Stimulated activated CD4-positive, alpha-beta T cell treated with anti-CD3 and anti-CD28 coated beads, TNF-alpha, amount 100 ng/mL, for 4 hours (primary cell): ENCODE measurements at places on chromosomes 7 and 10.

- DNase-seq, result no peak
These were observed 904.6 kb upstream of the LRRN3 start for GRCh38 chr7:110186334-110186733.

DNA sequence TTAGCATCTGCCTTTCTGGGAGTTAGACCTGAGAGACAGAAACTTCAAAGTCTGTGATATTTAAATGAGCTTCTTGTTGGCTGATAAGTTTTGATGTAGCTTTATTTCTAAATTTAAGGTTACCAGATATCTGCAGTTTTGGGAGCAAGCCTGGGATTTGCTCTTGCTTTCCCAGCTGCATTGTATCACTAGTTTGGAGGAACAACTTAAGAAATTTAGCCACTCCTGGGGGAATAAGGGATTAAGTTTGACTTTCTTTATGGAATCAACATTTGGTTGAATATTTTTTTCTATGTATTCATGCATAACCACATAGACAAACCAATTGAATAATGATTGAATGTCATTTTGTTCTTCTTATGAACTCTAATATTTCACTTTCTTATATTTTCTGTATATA lies 178.6 kb downstream of the POLR1F start:
- no peak for DNase-seq

GRCh38 chr7:46786221-46786954 lies 795.5 kb downstream of the TNS3 start:
- no peak for DNase-seq

- no peak for DNase-seq
These were observed 46.5 kb downstream of the TFEC start for GRCh38 chr7:115984105-115984504.

DNA sequence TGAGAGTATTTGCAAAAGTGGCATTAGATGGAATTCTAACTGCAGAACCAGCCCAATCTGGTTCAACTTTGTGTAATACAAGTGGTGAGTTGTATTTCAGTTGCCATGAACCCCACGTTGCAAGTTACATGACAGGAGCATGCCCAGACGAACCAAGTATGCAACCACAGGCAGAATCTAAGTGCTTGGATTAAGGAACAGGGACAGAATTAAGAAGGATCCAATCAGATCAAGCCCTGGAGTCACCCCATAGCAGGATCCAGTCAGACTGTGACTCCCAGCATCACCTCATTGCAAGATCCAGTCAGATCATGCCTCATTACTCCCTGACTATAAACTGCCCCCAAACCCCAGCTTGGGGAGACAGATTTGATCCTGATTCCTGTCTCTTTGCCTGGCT lies 388.7 kb upstream of the NRP1 start:
- DNase-seq, result no peak

DNA sequence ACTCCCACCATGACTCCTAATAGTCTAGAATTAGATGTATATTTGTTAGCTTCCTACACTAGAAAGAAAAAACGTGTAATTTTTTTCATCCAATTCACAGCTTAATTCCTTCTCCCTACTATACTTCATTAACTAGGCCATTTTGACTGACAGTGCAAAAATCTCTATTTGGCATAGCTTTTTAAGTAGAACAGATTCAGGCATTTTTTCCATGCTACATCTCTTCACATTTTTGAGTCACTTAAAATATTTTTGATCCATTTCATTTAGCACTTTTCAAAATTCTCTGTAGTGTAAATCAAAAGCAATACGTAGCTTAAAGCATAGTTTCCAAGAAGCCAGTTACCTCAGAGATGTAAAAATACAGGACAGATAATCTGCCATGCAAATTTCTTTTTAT lies 391.1 kb upstream of the NPVF start:
- no peak for DNase-seq

- DNase-seq, result no peak
These were observed 57.0 kb downstream of the PRKAG2 start for GRCh38 chr7:151819866-151820265.

- DNase-seq, result peak; percentile 37
These were observed 570 bp upstream of the PRTFDC1 start for GRCh38 chr10:24952707-24953645.

DNA sequence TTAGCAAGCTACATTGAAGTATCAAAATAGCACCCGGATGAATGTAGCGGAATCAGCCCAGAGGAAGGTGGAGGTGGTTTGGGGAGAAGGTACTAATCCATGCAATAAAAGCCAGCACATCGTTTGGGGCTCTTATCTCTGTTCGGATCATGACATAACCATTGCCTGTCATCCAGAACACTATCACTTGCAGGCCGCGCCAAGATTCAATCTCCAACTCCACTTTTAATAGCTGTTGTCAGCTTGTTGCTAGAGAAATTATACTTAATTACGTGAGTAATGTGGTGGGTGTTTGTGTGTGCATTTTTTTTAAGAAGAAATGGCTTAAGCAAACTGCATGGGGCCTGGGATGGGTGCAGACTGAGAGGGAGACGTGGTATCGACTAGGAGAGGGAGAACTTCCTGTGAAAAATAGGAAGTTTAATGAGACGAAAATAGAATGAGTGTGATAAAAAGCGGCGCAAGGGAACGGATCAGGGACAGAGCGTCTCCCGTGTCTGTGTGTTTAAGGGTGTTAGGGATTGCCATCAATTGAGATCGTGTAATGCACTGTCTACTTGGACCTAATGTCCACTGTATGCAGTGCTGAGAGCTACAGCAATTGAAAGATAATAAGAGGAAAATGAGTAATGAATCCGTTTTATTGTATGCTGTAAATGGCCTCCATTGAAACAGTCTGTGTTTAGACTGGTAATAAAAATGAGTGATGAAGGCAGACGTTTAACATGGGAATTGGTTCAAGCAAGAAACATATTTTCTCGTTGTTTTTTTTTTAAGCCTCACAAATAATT lies 27.6 kb upstream of the SFMBT2 start:
- no peak for DNase-seq

GRCh38 chr7:16734148-16734726 lies 19.3 kb upstream of the TSPAN13 start:
- DNase-seq, result no peak

DNA sequence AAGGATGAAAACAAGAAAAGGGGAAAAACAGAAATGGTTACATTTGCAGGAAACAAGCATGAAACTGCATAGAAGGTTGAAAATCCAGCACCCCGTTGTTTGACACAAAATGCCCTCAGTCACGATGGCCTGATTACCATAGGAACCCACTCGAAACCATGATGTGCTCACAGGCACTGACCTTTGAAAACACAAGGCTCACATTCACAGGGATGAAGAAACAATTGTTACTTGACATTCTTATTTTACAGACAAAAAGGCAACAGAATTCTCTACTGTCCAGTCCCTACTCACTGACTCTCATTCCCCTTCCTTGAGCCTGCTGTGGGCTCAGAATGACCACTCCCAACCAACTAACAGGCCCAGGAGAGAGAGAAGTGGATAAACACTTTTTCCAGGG lies 131.4 kb upstream of the PDLIM1 start:
- DNase-seq, result no peak

DNA sequence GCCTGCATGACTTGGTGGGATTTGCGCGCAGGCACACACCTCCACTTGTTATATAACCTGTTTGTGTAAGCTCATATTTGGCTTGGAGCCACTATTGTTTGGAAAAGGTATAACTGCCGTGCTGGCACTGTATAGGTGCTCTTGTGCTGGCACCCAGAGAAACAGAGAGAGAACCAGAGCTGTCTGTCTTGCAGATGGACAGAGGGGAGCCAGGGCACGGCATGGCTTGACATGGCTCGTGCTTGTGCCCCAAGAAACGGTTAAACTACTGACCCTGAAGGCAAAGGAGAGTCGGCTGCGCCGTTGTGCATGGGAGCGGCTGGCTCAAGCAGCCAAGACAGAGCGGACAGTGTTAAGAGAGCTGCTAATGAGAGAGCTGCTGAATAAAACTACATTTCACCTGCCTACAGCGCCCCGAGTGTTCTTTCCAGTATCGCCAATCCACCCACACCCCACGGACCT lies 23.2 kb downstream of the RAPGEF5 start:
- no peak for DNase-seq

- DNase-seq, result no peak
These were observed 8.8 kb downstream of the AKAP9 start for GRCh38 chr7:91949221-91950009.

DNA sequence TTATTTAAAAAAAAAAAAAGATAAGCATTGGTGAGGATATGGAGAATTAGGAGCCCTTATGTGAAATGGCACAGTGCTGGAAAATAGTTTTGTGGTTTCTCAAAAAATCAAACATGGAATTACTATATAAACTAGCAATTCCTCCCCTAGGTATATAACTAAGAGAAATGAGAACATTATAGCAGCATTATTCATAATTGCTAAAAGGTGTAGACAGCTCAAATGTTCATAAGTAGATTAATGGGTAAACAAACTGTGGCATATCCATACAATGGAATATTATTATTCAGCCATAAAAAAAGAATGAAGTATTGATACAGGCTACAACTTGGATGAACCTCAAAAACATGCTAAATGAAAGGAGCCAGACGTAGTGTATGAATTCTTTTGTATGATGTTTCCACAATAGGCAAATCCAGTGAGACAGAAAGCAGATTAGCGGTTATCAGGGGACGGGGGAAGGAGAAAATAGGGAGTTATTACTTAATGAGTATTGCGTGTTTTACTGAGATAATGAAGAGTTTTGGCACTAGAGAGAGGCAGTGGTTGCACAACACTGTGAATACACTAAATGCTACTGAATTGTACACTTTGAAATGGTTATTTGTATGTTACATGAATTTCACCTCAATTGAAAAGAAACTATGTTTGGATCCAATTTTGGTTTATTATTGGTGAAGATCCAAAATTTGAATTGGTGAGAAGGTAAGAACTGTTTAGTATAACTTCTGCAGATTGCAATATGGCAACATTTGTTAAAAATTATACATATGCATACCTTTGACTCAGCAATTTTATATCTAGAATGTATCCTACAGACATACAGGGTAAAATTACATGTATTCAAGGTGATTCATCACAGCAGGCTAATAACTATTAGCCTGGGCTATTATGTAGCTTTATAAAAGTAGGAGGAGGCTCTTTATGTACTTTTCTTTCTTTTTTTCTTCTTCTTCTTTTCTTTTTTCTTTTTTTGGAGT lies 69.7 kb downstream of the VCL start:
- DNase-seq, result no peak

GRCh38 chr7:5429253-5429856 lies 5.7 kb upstream of the TNRC18 start:
- no peak for DNase-seq

- no peak for DNase-seq
These were observed 41.1 kb downstream of the C10orf120 start for GRCh38 chr10:122658356-122659049.

DNA sequence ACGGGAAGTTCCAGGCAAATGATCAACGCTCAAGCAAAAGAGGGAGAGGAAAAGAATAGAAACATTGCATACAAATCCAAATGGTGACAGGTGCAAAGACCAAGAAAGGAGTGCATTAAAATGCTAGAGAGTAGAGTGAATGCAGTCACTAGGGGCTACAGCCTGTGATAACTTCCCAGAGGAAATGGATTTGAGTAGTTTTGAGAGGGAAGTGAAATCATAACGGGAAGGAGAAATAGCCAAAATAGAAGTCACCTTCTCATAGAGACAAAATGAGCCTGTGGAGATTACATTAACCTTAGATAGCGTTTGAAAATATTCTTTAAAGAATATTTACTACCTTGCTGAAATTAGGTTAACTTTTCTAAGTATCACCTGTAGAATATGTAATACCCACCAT lies 26.5 kb downstream of the NUP42 start:
- no peak for DNase-seq

GRCh38 chr7:144824360-144824759 lies 11.5 kb downstream of the TPK1 start:
- no peak for DNase-seq

DNA sequence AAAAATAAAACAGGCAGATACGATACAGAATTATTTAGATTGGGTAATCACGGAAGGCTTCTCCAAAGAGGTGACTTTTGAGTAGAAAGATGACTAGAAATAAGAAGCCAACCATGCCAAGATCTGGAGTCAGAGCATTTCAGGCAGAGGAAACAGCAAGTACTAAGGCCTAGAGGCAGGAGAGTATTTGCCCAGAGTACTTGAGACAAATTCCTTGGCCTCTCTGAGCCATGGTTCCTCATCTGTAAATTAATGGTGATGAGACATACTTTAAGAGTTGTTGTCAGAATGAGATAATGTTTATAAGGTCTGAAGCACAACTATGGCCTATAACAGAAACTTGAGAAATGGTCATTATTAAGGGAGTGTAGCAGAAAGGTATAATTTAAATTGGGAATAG lies 15.8 kb upstream of the GPR37 start:
- DNase-seq, result no peak

DNA sequence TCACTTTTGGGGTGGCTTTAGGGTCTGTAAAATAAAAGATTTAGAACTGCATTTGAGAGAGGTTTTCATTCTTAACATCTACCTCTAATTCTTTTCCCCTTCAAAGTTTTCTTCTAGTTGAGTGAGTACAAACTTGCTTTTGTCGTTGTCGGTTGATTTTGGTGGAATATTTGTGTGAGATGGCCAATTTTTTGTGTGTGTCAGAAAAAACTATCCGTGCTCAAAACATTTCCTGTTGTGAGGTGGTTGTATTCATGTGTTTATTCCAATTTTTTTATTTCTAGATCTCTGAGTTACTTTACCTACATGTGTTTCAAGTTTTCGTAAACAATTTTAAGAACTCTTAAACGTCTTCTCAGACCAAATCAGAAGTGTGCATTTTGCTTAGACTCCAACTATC lies 1.6 kb downstream of the AHR start:
- DNase-seq, result no peak

GRCh38 chr7:151585744-151586393 lies 66.2 kb upstream of the RHEB start:
- DNase-seq, result no peak

GRCh38 chr10:78937800-78938694 lies 130.7 kb upstream of the ZMIZ1 start:
- DNase-seq, result no peak

DNA sequence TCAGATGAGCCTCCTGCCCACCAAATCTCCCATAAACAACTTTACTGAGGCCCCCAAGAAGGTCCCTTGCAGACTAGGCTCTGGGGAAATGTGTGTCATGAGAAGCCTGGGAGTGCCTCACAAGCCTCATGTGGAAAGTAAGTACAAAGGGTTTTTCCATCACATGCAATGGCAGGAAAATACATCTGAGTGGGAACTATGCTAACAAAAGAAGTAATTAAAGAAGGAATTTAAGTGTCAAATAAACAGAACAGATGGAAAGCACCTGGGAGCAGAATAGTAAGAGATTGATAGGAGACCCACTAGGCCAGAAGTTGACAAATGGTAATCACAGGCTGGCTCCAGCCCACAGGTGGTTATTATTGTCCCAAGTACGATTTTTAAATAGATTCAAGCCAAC lies 20.5 kb downstream of the GSAP start:
- no peak for DNase-seq
